ENCODE measurements at places on chromosomes 1 and 21.

- peak; percentile 41 for DNase-seq
These were observed 6.0 kb upstream of the IFNLR1 start for GRCh38 chr1:24193046-24193445.

DNA sequence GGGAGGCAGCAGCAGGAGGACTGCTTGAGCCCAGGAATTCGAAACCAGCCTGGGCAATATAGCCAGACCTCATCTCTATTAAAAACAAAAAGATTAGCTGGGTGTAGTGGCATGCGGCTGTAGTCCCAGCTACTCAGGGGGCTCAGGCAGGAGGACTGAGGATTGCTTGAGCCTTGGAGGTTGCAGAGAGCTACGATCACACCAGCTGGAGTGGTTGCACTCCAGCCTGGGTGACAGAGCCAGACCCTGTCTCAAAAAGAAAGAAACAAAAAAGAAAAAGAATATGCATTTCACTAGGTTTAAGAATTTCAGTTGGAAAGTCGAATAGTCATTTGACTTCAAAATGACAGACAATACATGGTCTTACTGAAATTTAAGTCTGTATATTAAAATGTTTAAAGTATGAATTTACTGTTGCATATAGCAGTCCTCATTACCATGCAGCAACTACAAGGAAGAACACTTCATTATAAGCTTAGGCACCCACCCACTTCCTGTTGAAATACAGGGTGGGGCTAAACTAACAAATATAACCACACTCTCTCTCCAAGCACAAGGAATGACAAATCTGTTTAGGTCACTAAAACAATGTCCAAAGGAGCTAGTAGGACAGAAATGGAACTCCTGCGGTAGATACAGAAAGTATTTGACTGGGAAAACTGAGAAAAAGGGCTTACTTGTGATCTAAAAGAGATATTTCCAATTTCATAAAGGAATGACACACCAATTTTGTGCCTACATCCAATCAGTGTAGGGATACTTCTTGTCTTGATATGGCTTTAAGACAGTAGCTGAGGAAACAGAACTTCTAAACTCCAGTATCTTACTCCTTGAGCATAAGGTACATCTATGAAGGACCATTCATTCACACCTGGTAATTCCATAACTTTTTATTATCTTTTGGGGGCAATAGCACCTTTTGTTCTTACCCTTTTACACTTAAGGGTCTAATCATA is 44.1 kb downstream of the GPR3 start:
- DNase-seq, result peak; percentile 73

GRCh38 chr1:29973406-29973805 is 737.1 kb downstream of the PTPRU start:
- DNase-seq, result no peak

- no peak for DNase-seq
These were observed 3.3 kb downstream of the GCSAML start for GRCh38 chr1:247552231-247552630.

DNA sequence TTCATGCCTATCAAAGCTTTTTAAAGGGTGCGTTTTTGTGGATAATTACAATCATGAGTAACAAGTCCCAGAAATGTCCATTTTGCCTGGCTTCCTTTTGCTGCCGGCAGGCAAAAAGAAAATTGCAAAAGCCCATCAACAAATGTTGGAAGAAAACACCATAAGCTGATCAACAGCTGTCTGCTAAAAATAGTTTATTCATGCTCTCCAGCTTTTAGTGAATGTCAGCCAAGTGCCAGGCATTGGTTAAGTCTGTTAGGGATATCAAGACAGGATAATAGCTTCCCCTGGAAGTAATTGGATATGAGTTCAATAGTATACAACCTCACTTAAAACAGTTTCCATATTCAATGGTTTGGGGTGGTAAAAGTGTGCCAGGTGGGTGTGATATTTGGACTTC is 13.6 kb upstream of the AGMAT start:
- DNase-seq, result no peak

DNA sequence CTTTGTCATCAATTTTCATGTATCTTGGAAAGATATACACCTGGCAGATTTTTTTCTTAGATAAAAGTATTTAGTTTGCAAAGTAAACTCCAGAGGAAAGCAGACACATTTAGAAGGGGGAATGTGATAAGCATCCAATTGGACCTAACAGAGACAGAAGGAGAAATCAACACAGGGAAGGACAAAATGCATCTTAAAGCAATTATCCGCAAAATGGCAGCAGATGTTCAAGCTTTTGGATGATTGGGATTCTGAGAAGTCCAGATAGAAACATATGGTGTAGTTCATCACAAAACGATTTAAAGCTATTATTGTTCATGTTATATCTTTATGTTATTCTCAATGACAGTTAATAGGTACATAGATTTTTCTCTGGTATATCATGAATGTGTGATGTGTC is 1153.1 kb upstream of the B3GALT2 start:
- DNase-seq, result no peak

- no peak for DNase-seq
These were observed 637 bp downstream of the PLXNA2 start for GRCh38 chr1:208243527-208243966.

- DNase-seq, result peak; percentile 74
These were observed 8.4 kb downstream of the CFAP45 start for GRCh38 chr1:159891275-159892157.

DNA sequence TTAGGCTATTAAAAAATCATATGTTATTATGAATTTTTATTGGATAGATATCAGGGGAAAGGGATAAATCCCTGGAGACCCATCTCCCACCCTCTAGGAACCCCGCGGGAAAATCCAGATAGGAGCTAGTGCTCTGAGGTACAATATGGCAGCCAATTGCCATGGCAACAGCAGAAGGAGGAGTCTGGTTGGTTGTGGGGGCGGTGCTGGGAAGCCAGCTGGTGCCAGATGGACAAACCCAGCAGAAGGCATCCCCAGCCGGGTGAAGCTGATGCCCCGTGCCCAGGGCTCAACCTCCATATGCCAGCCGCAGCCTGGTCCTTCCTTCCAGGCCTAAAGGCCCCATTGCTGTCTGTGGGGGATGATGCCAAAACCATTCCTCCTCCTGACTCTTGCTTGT is 38.3 kb downstream of the RHBG start:
- no peak for DNase-seq

DNA sequence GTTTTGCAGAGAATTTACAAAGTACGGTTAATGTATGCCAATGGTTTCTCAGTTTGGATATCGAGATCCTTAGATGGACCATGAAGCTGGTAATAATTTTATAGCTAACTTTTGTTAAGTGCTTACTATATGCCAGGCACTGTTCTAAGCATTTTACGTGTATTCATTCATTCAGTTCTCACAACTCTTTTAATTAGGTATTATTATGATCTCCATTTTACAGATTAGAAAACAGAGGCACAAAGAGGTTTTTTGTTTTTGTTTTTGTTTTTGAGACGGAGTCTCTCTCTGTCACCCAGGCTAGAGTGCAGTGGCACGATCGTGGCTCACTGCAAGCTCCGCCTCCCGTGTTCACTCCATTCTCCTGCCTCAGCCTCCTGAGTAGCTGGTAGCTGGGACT is 7.2 kb downstream of the RPRD2 start:
- no peak for DNase-seq

GRCh38 chr1:43021547-43022474 is 63.1 kb upstream of the SLC2A1 start:
- no peak for DNase-seq

- no peak for DNase-seq
These were observed at the start of gene PROX1 for GRCh38 chr1:213987927-213988506. TSS of gene PROX1 (plus strand) at chr1:213987973. CDS start at chr1:213996536, 8,563 bp downstream.

GRCh38 chr1:107787299-107787698 is 177.7 kb downstream of the VAV3 start:
- no peak for DNase-seq

DNA sequence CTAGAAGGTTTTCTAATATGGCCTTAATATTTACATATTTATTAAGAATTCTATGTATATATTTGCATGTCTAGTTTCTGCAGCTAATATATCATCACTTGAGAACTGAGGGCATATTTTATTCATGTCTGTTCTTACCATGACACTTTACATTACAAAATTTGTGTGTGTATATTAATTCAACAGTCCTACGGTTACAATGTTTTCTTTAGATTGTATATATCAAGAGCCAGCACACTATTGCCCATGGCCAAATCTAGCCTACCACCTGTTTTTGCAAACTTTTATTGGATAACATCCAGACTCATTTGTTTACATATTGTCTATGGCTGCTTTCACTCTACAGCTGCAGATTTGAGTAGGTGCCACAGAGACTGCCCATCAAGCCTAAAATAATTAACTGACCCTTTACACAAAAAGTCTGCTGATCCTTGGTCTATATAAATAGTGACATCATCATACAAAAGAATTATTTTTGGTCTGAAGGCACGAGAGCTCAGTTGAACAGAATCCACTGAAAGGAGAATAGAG is 577.4 kb upstream of the PBX1 start:
- no peak for DNase-seq

GRCh38 chr21:22399681-22400514 is 1401.7 kb downstream of the NCAM2 start:
- DNase-seq, result no peak

DNA sequence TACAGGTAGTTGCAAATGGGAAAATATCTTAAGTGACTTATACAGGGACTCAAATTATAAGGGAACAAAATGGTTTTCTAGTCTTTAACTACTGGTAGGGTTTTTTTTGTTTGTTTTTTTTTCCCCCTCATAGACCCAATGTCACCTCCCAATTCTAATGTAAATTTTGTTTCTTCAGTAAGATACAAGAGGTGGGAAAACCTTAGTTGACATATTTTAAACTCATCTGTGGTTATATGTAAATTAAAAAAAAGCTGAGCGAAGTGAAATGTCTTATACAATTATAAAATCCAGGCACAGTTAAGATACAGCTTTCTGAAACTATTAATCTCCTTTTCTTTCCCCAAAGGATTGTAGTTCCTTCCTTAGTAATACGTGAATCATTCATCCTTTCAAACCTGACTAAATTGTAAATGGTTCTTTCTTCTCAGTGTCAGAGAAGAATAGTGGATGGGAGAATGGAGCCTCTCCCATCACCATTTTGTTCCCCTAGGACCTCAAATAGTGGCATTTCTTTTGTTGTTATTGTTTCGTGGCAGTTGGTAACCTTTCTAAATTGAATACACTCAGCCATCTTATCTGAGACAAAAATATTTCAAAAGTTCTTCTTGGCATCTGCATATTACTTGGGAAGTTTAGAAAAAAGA is 11.2 kb downstream of the TSEN15 start:
- DNase-seq, result no peak

- no peak for DNase-seq
These were observed 55.3 kb downstream of the RIPK4 start for GRCh38 chr21:41711416-41712007.

DNA sequence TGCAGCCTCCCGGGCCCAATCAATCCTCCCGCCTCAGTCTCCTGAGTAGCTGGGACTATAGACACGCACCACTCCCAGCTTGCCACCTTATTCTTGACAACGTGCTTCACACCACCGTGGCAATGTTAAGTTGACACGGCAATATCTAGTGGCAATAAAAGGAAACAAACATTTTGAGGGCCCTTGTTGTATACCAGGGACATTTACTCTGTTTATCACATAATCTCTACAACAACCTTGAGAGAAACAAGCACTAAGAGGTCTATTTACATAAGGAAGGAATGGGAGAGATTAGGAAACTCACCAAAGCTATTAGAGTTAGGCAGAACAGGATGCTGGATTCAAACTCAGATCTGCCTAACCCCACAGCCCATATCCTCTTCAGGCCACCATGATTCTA is 3.1 kb downstream of the KLHDC8A start:
- no peak for DNase-seq

GRCh38 chr21:18164483-18164882 is 80.2 kb upstream of the CHODL start:
- DNase-seq, result no peak

DNA sequence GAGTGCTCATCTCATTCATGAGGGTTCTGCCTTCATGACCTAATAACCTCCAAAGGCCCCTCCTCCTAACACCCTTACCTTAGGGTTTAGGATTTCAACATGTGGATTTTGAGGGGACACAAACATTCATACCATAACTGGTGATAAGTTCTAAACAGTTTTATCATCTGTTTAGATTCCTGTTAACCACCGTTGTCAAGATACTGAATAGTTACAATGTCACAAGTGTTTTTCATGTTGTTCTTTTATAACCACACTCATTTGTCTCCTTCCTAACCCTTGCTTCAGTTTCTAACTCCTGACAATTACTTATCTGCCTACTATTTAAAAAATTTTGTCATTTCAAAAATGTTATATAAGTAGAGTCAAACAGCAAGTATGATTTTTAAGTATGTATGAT is 86.0 kb downstream of the NCAM2 start:
- DNase-seq, result no peak

GRCh38 chr1:182953826-182954225 is 860 bp upstream of the SHCBP1L start:
- no peak for DNase-seq

DNA sequence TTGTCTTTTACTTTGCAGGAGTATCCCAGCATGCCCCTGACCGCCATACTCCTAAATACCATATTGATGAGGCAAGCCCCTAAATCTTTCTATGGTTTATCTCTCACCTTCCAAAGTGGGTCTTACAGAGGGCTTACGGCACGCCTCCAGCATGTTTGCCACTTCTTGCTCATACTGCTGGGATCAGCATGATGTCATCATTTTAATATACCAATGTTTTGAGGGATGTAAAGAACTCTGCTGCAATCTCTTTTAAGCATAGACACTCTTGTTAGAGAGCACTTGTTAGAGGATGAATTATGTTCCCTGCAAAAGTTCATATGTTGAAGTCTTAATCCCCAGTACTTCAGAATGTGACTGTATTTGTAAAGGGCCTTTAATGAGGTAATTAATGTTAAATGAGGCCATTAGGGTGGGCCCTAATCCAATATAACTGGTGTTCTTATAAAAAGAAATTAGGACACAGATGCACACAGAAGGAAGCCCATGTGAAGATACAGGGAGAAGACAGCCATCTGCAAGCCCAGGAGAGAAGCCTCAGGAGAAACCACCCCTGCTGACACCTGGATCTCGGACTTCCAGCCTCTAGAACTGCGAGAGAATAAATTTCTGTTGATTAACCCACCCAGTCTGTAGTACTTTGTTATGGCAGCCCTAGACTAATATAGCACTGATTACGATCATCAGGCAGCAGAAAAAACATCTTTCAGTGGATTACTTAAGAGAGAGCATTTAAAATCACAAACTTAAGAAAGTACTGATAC is 16.4 kb upstream of the ABCB10 start:
- no peak for DNase-seq
